ENCODE measurements at places on chromosomes 11 and 22.
A peak's percentile ranks its signal among the peaks of the same experiment; 100 is the strongest.

- DNase-seq: peak; percentile 33
These were observed 36.3 kb upstream of the JAM3 start for GRCh38 chr11:134032501-134033091.

DNA sequence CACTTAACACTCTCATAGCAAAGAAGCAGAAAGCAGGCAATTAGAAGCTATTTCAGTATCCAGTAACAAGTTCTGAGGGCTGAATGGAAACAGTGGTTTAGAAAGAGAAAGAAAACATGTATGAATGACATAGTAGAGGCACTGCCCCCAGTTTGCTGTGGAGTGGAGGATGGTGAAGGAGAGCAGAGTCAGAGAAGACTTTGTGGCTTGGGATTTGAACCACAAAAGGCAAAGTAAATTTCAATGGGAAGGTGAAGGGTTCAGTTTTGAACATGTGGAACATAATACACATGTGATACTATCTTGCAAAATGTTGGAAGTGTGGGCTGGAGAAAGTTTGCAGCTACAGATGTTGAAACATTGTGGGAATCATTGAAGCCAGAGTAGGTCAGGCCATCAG is 81.4 kb downstream of the SNX19 start:
- DNase-seq: no peak

DNA sequence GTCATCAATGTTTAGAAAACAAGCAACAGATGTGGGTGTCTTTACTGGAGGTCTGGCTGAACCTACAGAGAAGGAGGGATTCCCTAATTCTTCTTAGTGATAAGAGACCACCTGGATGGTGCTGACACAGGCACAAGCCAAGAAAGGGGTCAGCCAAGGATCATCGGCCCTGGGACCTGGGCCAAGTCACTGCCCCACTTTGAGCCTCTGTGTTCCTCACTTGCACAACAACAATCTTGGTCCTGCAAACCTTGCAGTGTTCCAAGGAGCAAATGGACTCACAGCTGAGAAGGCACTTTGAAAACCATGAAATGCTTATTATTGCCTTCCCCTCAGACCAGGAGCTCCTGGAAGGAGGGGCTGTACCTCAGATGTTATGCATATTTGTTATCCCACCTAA is 7.0 kb upstream of the KCNE3 start:
- no peak for DNase-seq

- peak; percentile 69 for DNase-seq
These were observed 161.1 kb upstream of the CCDC179 start for GRCh38 chr11:23021287-23021863.

- DNase-seq: no peak
These were observed 26.1 kb downstream of the ABTB2 start for GRCh38 chr11:34331736-34332135.

- DNase-seq: peak; percentile 52
These were observed at the start of gene DCHS1 for GRCh38 chr11:6655790-6656583. TSS of gene DCHS1 (minus strand) at chr11:6655809. CDS start at chr11:6641613, 14,196 bp downstream.

DNA sequence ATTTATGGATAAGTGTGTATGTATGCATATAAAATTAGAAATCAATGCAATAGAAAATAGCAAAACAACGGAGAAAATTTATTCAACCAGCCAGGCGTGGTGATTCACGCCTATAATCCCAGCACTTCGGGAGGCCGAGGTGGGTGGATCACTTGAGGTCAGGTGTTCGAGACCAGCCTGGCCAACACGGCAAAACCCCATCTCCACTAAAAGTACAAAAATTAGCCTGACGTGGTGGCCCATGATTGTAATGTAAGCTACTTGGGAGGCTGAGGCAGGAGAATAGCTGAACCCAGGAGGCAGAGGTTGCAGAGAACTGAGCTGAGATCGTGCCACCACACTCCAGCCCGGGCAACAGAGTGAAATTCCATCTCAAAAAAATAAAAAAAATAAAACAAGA is 5.5 kb downstream of the KRTAP5-6 start:
- no peak for DNase-seq

DNA sequence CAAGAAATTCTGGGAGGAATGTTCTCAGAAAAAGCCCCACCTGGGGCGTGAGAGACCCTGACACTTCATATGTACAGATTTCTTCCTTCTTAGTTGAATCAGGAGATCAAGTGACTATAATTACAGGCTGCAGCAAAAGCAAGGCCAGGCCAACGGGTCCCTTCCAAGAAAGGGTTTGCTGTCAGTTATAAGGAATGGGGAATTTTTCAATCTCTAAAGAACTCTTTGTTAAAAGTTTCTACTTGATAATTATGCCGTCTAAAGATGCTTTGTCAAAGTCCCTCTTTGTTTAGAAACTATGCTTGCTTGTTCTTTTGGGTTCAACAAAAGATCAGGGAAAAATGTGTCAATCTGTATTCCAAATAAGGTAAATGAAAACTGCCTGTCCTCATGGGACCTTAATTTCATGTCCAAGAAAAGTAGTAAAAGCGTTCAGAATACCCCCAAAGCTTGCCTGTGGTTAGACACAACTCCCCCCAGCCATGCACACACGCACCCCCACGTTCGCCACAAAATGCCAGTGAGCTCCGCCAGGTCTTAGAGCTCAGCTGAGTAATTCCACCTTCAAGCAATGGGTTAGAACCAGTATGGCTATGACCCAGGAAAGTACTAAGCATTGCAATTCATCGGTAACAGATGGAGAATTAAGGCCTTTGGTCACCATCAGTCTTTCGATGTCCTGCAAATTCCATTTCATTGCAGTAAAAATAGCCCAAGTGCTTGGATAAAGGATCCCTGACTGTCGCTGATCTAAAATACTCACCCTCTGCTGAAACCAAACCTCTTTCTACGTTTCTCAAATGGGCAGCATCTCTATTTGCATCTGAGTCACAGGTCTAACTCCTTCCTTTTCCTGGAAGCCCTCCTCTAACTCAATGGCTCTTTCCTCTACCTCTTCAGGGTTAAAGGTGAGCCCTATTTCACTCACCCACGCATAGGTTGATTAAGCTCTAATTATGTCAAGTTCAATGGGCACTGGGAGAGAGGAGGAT is 419.2 kb upstream of the SYN3 start:
- no peak for DNase-seq

- DNase-seq: no peak
These were observed 9.3 kb downstream of the PATE4 start for GRCh38 chr11:125842321-125842948.

GRCh38 chr11:5592615-5593014 is 3.8 kb upstream of the TRIM6 start:
- DNase-seq: no peak

- no peak for DNase-seq
These were observed 50.0 kb upstream of the CCDC89 start for GRCh38 chr11:85735876-85736460.

DNA sequence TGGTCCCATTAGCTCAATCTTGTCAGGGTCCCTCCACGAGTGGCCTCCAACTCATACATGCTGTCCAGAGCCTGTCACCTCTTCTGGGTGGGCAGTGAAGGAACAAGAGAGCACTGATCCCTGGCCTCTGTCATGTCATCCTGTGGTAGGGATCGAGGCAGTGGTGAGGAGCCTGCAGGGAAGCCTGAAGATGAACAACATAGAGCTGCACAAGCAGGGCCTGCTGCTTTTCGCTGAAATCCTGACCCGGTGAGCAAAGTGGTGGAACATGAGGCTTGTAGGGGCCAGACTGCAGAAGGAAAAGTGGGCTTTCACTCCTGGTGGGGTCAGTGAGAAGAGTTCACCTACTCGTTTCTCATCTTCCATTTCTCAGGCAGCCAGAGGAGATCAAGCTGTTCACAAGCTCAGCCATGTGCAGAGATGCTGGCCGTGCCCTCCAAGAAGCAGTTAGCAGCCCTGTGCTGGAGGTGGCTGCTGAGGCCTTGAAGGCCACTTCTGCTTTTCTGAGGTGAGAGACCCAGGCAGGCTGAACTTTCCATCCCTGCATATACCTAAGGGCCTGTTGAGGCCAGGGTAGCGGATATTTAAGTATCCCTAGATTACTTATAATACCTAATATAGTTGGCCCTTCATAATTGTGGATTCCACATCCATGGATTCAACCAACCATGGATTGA is 32.9 kb downstream of the MEI1 start:
- DNase-seq: no peak

- DNase-seq: no peak
These were observed 3.8 kb upstream of the RFPL2 start for GRCh38 chr22:32208681-32209080.

GRCh38 chr11:117375960-117376359 is 48.3 kb downstream of the CEP164 start:
- DNase-seq: no peak

DNA sequence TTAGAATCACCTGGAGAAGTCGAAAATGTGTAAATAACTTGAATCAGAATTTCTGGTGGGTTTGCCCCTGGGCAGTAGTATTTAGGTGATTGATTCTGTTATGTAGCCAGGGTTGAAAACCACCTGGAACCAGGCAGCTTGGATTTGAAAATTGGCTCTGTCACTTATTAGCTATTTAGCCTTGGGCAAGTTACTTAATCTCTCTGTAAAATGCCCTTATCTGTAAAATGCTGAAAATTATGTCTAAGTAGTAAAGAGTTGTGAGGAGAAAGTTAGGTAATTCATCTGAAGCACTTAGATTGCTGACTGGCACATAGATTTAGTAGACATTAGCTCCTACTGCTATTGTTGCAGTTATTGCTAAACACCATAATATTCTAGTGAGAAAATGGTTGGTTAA is 49.3 kb downstream of the PPME1 start:
- no peak for DNase-seq

GRCh38 chr11:11750017-11750878 is 91.5 kb upstream of the USP47 start:
- no peak for DNase-seq

- DNase-seq: no peak
These were observed 43.0 kb downstream of the KREMEN1 start for GRCh38 chr22:29115682-29116288.

- no peak for DNase-seq
These were observed 1.3 kb upstream of the SBF2 start for GRCh38 chr11:10295064-10295901.

DNA sequence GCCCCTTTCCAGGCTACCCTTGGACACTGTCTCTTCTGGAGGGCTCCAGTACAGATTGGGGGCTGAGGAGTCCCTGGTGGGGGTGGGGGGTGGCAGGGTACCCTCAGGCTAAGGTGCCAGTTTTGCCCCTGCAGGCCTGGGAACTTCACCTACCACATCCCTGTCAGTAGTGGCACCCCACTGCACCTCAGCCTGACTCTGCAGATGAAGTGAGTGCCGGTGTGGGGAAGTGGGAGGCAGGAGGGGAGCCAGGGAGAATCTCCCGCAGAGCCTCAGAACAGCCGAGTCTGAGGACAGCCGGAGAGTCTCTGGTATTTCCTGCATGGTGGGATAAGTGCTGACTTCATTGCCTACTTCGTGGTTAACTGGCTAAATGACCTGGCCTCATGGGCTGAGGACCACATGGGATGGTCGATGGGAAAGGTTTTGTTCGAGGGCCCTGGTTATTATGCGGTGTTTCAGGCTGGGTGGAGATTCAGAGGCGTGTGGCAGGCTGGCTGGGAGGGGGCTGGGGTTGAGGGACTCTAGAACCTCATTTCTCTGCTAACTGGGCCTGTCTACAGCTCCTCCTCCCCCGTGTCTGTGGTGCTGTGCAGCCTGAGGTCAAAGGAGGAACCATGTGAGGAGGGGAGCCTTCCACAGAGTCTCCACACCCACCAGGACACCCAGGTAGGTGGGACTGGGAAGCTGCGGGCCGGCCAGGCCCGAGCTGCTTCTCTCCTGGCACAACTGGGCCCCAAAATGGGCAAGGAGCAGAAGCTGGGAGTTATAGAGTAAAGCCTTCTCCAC is 8.5 kb downstream of the TMEM258 start:
- peak; percentile 48 for DNase-seq

DNA sequence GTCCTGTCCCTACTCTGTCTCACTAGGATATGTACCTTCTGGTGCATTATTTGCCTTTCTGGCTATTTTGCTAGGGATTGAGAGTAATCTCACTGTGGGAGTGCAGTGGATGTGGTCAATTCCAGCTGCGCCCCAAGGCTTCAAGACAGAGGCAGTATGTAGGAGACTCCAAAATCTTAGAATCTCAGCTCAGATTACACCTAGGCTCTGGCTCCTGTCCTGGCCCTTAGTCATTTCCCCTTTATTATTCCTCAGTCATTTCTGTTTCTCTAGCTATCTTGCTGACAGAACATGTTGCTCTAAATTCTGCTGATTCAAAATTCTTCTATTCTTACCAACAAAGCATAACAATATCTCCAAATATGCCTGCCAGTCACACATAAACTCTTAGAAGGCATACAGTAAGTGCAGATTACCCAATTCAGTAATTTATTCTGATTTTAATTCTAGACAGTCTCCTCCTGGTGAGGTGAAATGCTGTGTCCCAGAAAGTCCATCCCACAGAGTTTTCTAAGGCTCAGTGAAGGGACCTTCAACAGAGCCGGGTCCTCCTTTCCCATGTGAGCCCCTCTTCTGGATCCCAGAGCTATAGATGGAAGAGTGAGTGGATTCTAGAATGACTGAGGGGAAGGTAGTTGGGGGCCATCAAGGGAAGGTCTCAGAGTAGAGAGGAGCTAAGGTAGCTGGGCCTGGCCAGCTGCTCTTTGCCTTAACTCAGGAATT is 24.3 kb upstream of the GLYATL1 start:
- DNase-seq: no peak

GRCh38 chr11:68051191-68052136 is 12.6 kb downstream of the TCIRG1 start:
- no peak for DNase-seq

- peak; percentile 35 for DNase-seq
These were observed 61.5 kb upstream of the EP300 start for GRCh38 chr22:41030891-41031290.

DNA sequence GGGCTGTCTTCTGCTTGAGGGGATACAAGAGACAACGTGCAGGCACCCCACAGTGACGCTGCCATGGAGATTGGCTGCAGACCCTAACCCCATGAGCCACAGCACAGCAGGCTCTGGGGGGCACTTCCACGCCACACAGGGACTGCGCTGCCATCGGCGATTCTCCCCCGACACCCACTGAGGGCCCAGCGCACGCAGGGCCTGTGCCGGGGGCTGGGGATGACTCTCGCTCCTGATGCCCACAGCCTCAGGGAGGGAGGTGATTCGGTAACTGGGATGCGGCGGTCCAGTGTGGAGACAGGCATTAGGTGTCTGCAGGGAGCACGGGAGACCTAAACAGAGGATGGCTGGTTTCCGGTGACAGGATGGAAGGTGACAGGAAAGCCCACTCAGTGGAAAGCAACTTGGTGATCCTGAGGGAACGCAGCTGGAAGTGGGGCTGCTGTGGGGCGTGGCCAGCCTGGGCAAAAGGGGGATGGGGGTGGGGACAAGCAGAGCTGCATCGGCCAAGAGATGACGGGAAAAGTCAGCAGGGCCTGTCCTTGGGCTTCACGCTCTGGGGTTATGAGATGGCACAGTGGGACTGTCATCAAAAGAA is 37.7 kb downstream of the EFCAB6 start:
- no peak for DNase-seq

DNA sequence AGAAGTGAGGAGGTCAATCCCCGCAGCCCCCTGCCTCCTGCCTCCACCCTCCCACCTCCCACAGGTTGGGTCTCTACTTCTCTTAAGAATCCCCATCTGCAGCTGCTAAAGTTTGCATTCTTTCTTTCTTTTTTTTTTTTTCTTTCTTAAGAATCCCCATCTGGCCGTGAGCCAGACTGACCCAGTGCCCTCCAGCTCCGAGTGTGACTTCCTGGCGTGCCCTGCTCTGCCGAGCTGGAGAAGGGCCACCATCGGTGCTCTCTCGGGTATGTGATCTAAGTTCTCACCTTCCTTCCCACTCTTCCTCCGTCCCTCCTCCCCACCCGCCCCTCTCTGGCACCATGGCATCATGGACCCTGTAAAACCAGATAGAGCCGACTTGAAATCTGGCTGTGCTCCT is 66.7 kb upstream of the LMO1 start:
- no peak for DNase-seq
